Stimulated activated CD8-positive, alpha-beta memory T cell treated with anti-CD3 and anti-CD28 coated beads, Interleukin-4, amount 100 ng/mL, for 4 hours (primary cell): ENCODE measurements at places on chromosomes 2 and 18.

GRCh38 chr2:175371378-175371777 lies 189.9 kb upstream of the ATP5MC3 start:
- DNase-seq = no peak

DNA sequence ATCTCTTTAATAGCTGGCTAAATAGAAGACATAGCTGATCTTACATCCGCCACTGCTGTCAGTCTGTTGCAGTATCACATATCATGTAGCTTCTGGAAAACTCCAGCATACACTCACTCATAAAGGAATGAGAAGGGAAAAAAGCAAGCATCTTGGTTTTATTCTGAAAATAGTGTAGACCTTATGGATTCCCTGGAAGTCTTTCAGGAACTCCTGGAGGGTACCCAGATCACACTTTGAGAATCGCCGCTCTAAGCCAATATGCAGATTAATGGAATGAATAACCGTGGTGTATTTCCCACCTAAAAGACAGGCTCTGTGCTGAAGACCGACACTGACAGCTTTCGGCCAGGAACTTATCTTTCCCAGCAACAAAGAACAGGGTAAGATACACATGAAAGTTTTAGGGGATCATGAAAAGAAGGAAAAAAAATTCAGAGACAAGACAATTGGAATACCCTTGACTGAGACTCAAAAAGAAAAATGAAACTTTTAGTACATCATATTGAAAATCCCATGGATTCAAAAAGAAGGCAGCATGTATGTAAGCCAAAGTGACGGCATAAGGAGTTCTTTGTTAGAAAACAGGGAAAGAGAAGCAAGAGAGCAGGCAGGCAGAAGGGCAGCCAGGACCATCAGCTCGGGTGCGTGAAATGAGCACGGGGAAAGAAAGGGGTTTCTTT lies 56.4 kb upstream of the SEC11C start:
- DNase-seq = no peak

DNA sequence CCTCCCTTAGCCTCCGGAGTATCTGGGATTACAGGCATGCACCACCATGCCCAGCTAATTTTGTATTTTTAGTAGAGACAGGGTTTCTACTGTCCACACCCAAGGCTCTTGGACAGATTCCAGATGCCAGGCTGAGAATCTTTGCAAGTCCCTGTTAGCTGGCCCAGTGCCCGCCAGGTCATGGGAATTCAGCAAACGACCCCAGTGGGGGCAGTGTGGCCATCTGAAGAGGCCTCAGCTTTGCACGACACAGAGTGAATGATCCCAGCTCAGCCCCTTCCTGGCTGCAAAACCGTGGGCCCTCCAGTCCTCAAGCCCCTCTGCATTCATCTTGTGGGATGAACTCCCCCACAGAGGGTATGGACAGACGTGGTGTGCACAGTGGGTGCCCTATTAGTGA lies 179.5 kb upstream of the ID2 start:
- DNase-seq = no peak

GRCh38 chr2:85584354-85584856 lies at the start of gene VAMP5:
VAMP5 (plus strand) TSS chr2:85584431; CDS start chr2:85584491, 60 bp downstream.
- DNase-seq = no peak

DNA sequence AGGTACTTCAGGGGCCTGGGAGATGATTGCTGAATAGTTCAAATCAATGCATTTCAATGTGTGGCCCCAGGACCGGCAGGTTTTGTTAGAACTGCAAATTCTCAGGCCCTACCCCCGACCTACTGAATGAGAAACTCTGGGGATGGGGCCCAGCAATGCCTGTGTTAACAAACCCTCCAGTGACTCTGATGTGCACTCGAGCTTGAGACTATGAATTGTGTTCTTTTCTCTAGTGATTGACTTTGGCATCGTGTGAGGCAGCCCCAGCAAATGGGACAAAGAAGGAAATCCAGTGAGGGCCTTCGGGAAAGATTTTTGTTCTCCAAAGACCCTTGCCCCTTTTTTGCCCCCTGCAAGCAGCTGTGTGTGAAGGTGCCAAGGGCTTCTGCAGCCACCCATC lies 22.4 kb downstream of the ALK start:
- no peak for DNase-seq

DNA sequence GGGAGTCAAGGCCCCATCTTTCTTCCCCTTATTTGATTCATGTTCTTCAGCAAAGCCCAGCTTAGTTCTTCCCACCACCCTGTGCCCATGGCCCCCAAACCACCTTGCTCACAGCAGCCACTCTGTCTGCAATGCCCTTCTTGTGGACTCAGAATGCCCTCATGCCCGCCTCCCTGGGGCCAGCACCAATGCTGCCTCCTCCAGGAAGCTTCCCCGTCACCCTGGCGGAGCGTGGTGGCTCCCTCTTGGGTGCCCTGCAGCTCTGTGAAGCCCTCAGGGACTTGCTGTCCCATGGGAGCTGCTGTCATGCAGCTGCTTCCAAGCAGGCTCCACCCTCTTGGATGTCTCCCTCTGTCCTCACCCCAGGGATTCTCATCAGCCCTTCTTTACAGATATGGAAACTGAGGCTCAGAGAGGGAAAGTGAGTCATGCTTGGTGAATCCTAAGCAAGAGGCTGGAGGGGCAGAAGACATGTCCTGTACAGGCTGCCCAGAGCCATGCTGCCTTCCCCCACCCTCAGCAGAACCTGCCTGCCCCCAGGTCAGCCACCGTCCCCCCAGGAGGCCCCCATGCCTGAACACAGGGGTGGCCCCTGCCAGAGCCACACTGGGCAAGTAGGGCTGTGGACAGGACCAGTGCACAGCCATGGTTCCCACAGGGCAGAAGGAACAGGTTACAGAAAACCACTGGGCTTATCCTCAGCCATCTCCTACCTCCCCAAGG lies 11.8 kb upstream of the DUSP2 start:
- no peak for DNase-seq

- no peak for DNase-seq
Measured at GRCh38 chr2:55550368-55551102, 31.0 kb downstream of the CFAP36 start.
